B cell (primary cell): ENCODE measurements at places on chromosomes 16 and 17.

GRCh38 chr17:74032222-74032621, 171.3 kb upstream of the RPL38 start:
- no peak for DNase-seq
- no peaks in the 10 kb centered on the region for H3K27me3 ChIP-seq
- H3K36me3 ChIP-seq: no peaks in the 10 kb centered on the region

GRCh38 chr17:2075336-2076086, 20.6 kb downstream of the HIC1 start:
- peaks cover 23% of the 10 kb centered on the region for H3K4me1 ChIP-seq
- no peak overlapping the region for H3K27ac ChIP-seq
- peaks cover 2% of the 10 kb centered on the region for H3K36me3 ChIP-seq

- no peaks in the 10 kb centered on the region for H3K36me3 ChIP-seq
- no peaks in the 10 kb centered on the region for H3K27me3 ChIP-seq
- DNase-seq: no peak
These were observed 1.9 kb downstream of the GIT1 start for GRCh38 chr17:29587591-29587990.

GRCh38 chr17:6376931-6377361, 58.0 kb downstream of the AIPL1 start:
- H3K4me3 ChIP-seq: no peak overlapping the region
- H3K36me3 ChIP-seq: no peaks in the 10 kb centered on the region

GRCh38 chr17:58105093-58105492, 21.9 kb downstream of the DYNLL2 start:
- H3K36me3 ChIP-seq: no peaks in the 10 kb centered on the region
- DNase-seq: no peak
- H3K27me3 ChIP-seq: no peaks in the 10 kb centered on the region
- H3K4me1 ChIP-seq: no peaks in the 10 kb centered on the region
- no peak overlapping the region for H3K4me3 ChIP-seq

DNA sequence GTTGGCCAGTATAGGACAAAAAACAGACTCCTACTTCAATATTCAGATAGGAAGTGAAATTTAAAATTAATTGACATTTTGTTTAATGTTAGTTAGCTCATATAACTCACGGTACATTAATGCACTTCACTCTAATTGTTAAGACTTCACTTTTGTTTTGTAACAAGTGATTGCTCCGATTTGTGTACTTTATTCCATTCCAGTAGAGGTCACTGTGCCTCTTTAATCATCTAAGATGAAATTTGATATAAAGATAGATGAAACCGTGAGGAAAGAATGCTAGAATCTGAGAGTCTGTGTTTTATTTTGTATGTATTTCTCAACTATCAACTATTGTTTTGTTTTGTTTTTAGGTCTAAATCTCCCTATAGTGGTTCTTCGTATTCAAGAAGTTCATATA, 29.0 kb downstream of the RBBP6 start:
- no peak overlapping the region for H3K4me3 ChIP-seq
- no peaks in the 10 kb centered on the region for H3K4me1 ChIP-seq
- DNase-seq: no peak
- H3K36me3 ChIP-seq: peaks cover 91% of the 10 kb centered on the region
- H3K27me3 ChIP-seq: no peaks in the 10 kb centered on the region

DNA sequence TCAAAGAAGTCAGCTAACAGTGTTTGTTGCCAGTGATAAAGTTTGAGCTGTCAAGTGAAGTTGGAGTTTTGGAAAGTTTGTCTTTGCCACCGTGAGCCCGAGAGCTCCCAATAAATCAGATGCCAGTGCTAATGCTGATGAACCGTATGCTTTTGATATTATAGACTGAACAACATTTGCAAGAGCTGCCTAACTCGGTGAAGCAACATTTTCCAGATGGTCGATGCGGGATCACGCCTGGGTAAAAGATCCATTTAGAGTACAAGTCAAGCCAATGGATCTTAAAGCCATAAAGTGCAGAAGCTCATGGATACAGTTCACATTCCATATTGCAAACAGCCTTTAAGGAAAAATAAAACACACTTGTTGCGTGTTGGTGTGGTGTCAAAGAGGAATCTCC, 9.6 kb downstream of the BANP start:
- peaks cover 13% of the 10 kb centered on the region for H3K36me3 ChIP-seq
- H3K4me1 ChIP-seq: peaks cover 42% of the 10 kb centered on the region
- H3K4me3 ChIP-seq: no peak overlapping the region

DNA sequence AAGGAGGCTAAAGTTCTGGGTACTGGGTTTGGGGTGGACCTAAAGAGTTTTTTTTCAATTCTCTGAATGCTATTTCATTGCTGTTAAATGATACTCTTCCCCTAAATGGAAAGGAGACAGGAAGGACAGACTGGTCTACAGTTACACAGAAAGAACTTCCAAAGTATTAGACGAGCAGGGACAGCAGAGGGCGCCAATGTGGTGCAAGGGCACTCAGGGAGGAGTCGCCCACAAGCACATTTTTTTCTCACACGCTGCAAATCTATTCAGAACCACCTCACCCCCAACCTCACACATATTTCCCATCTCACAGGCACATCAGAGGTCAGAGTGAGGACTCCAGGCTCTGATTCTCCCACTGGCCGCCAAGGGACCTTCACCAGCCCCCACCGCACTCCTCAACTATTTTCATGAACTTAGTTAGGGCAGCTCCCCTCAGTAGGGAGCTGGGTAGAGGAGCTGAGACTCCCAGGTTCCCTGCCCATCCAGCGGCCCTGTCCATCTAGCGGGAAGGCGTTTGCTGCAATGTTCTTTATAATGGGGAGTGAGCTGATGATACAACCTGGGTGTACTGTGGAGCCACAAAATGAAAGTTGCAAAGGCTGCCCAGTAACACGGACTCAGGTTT, 6.8 kb upstream of the CA4 start:
- H3K4me3 ChIP-seq: no peak overlapping the region
- H3K4me1 ChIP-seq: peaks cover 46% of the 10 kb centered on the region
- no peaks in the 10 kb centered on the region for H3K36me3 ChIP-seq
- H3K27me3 ChIP-seq: no peaks in the 10 kb centered on the region
- peak; percentile 75 for DNase-seq
- no peak overlapping the region for H3K27ac ChIP-seq

GRCh38 chr17:75244133-75244866, 17.1 kb downstream of the GGA3 start:
- DNase-seq: peak; percentile 76
- H3K27me3 ChIP-seq: no peaks in the 10 kb centered on the region
- no peak overlapping the region for H3K4me3 ChIP-seq
- no peaks in the 10 kb centered on the region for H3K36me3 ChIP-seq
- H3K27ac ChIP-seq: peak overlapping the region; percentile 36

GRCh38 chr17:77235370-77235941, 94.7 kb downstream of the SEC14L1 start:
- H3K36me3 ChIP-seq: no peaks in the 10 kb centered on the region
- H3K27ac ChIP-seq: no peak overlapping the region
- H3K27me3 ChIP-seq: no peaks in the 10 kb centered on the region
- H3K4me1 ChIP-seq: peaks cover 20% of the 10 kb centered on the region

DNA sequence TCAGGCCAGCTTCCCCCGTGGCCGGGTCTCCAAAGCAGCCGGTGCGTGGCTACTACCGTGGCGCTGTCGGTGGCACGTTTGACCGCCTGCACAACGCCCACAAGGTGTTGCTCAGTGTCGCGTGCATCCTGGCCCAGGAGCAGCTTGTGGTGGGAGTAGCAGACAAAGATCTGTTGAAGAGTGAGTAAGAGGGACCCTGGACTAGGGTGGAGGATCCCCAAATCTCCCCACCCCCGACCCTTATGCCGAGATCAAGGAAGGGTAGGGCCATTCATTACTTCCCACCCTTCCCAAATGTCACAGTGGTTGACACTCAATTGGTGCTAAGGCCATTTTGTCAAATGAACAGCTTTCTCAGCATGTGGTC, 1.2 kb downstream of the COASY start:
- H3K27me3 ChIP-seq: no peaks in the 10 kb centered on the region
- peak overlapping the region; percentile 93 for H3K4me3 ChIP-seq
- H3K4me1 ChIP-seq: peaks cover 31% of the 10 kb centered on the region
- no peaks in the 10 kb centered on the region for H3K36me3 ChIP-seq

DNA sequence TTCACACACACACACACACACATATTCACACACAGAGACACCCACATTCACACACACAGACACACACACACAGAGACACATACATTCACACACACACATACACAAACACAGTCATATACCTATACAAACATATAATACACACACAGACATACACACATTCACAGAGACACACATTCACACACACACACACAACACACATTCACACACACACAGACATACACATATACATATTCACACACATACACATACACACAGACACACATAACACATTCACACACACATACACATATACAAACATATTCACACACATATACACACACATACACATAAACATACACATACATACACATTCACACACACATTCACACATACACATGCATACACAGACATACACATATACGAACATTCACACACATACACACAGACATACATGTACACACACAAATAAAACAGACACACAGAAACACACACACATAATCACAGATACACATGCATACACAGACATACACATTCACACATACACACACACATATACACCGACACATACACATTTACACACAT, 7.9 kb downstream of the PRCD start:
- peaks cover 8% of the 10 kb centered on the region for H3K4me1 ChIP-seq
- no peak overlapping the region for H3K4me3 ChIP-seq
- no peaks in the 10 kb centered on the region for H3K27me3 ChIP-seq
- no peak overlapping the region for H3K27ac ChIP-seq

GRCh38 chr17:82948081-82948511, 108.3 kb upstream of the ZNF750 start:
- no peaks in the 10 kb centered on the region for H3K4me1 ChIP-seq
- H3K27ac ChIP-seq: no peak overlapping the region
- no peak for DNase-seq
- H3K27me3 ChIP-seq: no peaks in the 10 kb centered on the region

GRCh38 chr16:3281222-3281820, 2.0 kb upstream of the ZNF263 start:
- H3K4me3 ChIP-seq: no peak overlapping the region
- H3K4me1 ChIP-seq: peaks cover 30% of the 10 kb centered on the region
- peaks cover 2% of the 10 kb centered on the region for H3K36me3 ChIP-seq
- no peaks in the 10 kb centered on the region for H3K27me3 ChIP-seq

GRCh38 chr16:88936008-88936555, 40.9 kb downstream of the CBFA2T3 start:
- peak overlapping the region; percentile 35 for H3K27ac ChIP-seq
- peak; percentile 70 for DNase-seq
- H3K4me3 ChIP-seq: peak overlapping the region; percentile 28
- no peaks in the 10 kb centered on the region for H3K27me3 ChIP-seq

DNA sequence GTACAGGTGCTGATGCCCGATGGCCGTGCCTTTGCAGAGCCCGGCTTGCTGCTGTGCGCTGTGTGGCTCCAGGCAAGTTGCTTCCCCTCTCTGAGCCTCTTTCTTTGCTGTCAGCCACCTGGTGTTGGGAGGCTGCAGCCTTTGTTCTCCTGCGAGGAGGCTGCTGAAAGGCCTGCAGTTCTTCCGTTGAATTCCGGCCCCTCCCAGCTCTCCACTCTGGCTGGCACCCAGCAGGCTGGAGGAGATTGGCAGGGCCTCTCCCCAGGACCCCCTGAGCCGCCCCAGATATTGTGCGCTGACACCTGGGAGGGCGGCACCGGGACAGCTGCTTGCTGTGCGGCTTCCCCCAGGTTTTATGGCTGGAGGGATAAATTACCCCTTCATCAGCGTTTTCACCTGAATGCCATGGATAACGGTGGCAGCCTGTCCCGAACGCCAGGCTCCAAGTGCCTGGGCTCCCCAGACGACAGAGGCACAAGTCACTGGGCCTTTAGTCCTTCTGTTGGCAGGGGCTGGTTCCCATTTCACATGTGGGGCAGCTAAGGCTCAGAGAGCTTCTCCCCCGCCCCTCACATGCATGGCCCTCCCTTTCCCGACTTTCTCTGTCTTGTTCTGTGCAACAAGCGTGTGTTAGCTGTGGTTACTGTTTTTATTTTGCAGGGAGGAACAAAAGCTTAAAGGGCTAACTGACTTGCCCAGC, 35.1 kb upstream of the GSE1 start:
- H3K36me3 ChIP-seq: no peaks in the 10 kb centered on the region
- H3K4me3 ChIP-seq: no peak overlapping the region
- no peak for DNase-seq
- no peaks in the 10 kb centered on the region for H3K27me3 ChIP-seq

DNA sequence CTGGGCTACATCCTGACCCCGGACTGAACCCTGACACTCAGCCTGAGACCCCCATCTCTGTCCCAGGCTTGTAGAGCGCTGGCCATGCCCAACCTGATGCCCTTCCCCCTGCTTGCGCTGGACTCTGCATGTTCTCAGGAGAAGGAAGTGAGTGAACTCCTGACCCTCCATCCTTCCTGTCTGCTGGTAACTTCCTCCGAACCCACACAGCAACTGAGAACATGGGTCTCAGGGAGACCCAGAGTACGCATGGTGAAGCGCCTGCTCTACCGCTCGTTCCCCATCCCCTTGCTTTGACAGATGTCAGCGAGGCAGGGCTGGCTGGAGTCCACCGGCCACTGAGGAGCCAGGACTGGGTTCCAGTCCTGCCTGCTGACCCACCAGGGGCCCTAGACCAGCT, 6.1 kb downstream of the CAMKK1 start:
- no peak overlapping the region for H3K4me3 ChIP-seq
- peaks cover 26% of the 10 kb centered on the region for H3K4me1 ChIP-seq
- DNase-seq: peak; percentile 65
- H3K27me3 ChIP-seq: no peaks in the 10 kb centered on the region
- H3K36me3 ChIP-seq: peaks cover 14% of the 10 kb centered on the region
- peak overlapping the region; percentile 65 for H3K27ac ChIP-seq

DNA sequence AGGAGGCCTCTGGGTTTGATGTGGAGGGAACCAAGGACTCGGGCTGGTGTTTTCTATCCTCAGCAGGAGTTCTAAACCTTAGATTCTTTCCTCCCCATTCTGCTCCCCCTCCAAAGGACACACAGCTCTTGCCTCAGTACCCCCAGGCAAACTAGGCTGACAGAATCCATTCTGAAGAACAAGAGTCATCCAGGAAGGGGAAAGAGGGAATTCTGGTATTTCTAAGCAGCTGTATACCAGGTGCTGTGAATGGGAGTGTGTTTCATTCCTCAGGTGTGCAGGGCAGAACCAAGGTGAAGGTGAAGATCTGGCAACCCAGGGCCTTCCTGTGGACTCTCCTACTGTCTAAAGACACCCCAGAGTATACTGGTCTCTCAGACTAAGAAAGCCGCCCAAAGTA, 4.1 kb downstream of the INPP5K start:
- H3K4me1 ChIP-seq: peaks cover 7% of the 10 kb centered on the region
- peaks cover 56% of the 10 kb centered on the region for H3K36me3 ChIP-seq
- H3K4me3 ChIP-seq: no peak overlapping the region
- no peaks in the 10 kb centered on the region for H3K27me3 ChIP-seq
- DNase-seq: no peak

DNA sequence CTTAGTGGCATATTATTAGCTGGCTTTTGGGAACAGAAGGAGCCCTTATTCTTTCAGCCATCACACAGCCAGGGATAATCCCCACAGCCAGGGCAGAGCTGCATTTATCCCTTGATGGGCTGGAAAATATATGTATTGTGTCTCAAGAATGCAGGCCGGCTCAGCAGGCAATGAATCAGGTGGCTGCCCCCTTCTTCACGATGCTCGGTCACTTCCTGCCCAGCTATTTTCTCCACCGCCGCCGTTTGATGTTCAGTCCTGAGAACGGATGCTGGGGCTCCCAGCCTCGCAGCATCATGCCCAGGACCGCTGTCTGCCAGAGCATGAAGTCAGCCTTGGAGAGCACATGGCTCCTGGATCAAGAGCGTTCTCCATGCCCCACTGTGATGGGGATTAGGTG, 4.3 kb upstream of the MYH3 start:
- no peak overlapping the region for H3K27ac ChIP-seq
- H3K4me1 ChIP-seq: no peaks in the 10 kb centered on the region
- H3K4me3 ChIP-seq: no peak overlapping the region
- no peaks in the 10 kb centered on the region for H3K27me3 ChIP-seq
- peaks cover 2% of the 10 kb centered on the region for H3K36me3 ChIP-seq
- no peak for DNase-seq

GRCh38 chr16:49605536-49606254, 232.1 kb downstream of the C16orf78 start:
- H3K36me3 ChIP-seq: no peaks in the 10 kb centered on the region
- no peak overlapping the region for H3K4me3 ChIP-seq
- H3K27me3 ChIP-seq: no peaks in the 10 kb centered on the region
- DNase-seq: no peak
- no peaks in the 10 kb centered on the region for H3K4me1 ChIP-seq
